ENCODE measurements at places on chromosomes 5 and 9. TPM values are rescaled to one million over a fixed set of nuclear protein-coding genes. Genes with fewer than 3 reads are reported as not detected.

EPB41L4B gene
- total RNA-seq, result 0.16 TPM

BAG1 gene
- 40.8 TPM for total RNA-seq

PIP5K1B gene
- 0.06 TPM for total RNA-seq

ARSK gene
- 3.0 TPM for total RNA-seq

PCDHA9 gene
- total RNA-seq, result 0.06 TPM

PCDHAC1 gene
- not detected for total RNA-seq

ACOT12 gene
- total RNA-seq, result not detected

CEL gene
- total RNA-seq, result 0.44 TPM

CFAP157 gene
- not detected for total RNA-seq

IRX4 gene
- total RNA-seq, result not detected

ARHGEF28 gene
- 243 TPM for total RNA-seq

SLC45A2 gene
- total RNA-seq, result not detected

GPR151 gene
- total RNA-seq, result not detected

BTNL8 gene
- not detected for total RNA-seq

TOR1A gene
- total RNA-seq, result 23.2 TPM

MARCOL gene
- total RNA-seq, result not detected

OBP2B gene
- not detected for total RNA-seq

BHMT2 gene
- 1.3 TPM for total RNA-seq

FAM163B gene
- not detected for total RNA-seq

GABRA6 gene
- total RNA-seq, result not detected

MOB3B gene
- 2.0 TPM for total RNA-seq

NAIP gene
- 5.4 TPM for total RNA-seq

PCDHB8 gene
- total RNA-seq, result 0.16 TPM

CXXC5 gene
- 30.0 TPM for total RNA-seq

CDO1 gene
- 0.63 TPM for total RNA-seq

PSD2 gene
- total RNA-seq, result not detected

CCNJL gene
- 3.2 TPM for total RNA-seq

TPPP gene
- 0.19 TPM for total RNA-seq

Measured in bladder microvascular endothelial cell (primary cell).